DMS153 (cell line): ENCODE measurements at places on chromosomes 2 and 18.
A peak's percentile ranks its signal among the peaks of the same experiment; 100 is the strongest.

- DNase-seq, result no peak
These were observed 64.9 kb downstream of the DNMT3A start for GRCh38 chr2:25276569-25277465.

DNA sequence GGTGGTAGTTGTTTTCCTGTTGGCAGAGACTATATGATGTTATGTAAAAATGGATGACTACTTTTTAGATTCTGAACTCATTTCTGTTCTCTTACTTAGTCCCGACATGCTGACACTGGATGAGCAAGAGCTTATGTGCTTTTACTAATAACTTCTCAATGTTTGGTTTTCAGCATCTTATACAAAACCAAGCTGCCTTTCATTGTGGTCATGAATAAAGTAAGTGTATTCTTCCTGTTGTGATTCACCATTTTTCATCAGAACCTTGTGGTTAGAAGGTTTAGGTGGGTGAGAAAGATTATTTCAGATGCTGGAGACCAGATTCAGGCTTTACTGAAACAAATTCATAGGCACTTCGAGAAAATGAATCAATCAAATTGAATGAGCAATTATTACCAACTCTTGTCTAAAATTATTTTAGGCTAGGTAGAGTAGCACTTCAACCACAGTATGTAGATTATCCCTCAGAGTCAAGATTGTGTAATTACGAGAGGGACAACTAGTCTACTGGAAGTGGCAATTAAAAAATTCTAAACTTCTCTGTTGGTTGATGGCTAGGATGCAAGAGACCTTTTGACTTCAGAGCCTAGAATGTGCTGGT lies 9.3 kb downstream of the GPN1 start:
- DNase-seq, result no peak

DNA sequence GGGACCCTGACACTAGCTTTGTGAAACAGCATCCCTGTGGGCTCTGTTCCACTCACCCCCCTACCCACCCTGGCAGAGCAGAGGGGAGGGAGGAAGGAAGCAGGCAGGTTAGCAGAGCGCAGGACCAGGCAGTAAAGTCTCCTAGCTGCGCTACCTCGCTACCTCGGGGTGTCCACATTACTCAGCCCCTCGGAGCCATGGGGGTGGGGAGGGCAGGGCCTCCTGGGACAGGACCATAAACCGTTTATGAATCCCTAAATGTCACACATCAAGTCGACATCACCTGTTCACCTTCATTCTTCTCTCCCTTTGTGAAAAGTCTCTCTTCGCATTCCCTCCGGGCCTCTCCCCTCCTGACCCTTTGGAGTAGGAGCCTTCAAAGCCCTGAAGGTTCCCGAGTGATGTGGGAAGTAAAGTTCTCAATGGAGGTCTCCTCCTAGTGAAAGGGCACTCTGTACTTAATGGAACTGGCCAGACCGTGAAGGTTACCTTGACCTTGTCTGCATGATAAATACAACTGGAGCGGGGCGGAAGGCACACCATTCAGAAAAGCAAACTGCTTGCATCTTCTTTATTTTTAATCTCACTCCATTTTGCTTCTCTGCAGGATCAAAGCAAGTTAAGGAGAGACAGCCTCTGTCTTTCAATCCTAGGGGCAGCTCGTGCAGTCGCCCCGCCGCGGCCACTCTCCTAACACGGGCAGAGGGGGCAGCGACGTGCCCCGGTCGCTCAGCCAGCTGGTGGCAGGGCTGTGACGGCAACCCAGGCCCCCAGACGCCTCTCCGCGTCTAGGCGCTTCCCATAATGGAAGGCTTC lies 23.7 kb upstream of the SMAD7 start:
- no peak for DNase-seq

- DNase-seq, result no peak
These were observed 34.0 kb upstream of the PLA2R1 start for GRCh38 chr2:160096409-160096808.

DNA sequence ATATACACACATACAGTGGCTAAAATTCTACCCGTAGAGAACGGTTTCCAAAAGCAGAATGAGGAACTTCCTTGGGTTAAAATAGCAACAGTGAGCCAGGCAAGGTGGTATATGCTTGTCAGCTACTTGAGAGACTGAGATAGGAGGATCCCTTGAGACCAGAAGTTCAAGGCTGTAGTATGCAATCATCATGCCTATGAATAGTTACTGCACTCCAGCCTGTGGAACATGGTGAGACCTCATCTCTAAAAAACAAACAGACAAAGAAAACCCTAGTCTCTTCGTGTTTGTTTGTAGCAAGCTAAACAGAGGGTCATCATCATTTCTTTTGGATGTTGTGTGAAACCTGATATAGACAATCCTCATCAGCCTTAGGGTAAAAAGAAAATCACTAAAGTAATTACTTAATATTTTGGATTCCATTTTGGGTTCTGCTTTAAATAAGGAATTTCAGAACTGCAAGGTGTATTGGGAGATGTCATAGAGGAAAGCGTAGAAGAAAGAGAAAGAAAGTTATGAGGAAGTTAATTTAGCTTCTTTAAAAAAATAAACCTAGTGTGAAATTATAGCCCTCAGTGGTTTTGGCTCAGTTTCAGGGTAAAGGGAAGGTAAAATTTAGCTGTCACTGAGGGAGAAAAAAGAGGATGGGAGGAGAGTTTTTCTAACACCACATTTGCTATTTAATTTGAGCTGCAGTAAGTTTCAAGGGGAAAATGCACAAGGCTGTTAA lies 46.5 kb downstream of the PLEK start:
- DNase-seq, result no peak

GRCh38 chr2:164771897-164772296 lies 69.7 kb downstream of the COBLL1 start:
- DNase-seq, result peak; percentile 65

- no peak for DNase-seq
These were observed 36.4 kb upstream of the SLC14A1 start for GRCh38 chr18:45687621-45688020.

DNA sequence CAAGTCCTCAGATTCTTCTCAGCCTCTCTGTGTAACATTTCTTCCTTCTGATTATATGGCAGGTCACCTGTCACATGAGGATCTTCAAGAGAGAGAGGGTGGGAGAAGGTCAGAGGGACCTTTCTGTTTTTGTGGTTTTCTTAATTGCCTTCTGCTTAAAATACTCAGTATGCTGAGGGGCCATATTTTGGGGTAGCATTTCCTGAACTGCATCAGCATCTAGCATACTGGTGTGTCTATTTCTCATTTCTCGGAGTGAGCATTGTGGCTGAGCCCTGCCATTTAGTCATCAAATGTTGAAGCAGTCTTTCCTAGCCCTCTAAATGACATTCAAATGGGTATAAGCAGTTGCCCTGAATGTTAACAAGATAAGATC lies 162.7 kb downstream of the MYO3B start:
- no peak for DNase-seq

DNA sequence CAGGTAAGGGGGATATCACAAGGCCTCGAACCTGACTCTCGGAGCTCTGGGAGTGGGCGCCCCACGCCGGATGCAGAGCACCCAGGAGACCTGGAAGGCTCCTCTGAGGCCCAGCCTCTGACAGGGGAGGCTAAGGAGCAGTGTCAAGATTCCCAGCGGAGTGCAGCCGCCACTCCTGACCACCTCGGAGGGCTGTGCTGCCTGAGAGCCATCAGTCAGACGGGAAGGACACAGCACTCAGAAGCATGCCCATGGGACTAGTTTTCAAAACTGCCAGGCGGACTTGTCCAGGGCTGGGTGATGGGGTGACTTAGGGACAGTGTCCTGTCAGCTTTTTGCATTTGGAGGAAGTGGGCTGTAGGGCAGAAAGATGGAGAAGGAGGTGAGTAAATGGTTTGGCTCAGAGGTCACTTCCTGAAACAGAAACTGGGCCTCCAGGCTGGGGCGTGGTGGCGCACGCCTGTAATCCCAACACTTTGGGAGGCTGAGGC lies 34.6 kb upstream of the B3GNT7 start:
- DNase-seq, result no peak

GRCh38 chr2:79972661-79973060 lies 331.9 kb downstream of the LRRTM1 start:
- DNase-seq, result no peak

DNA sequence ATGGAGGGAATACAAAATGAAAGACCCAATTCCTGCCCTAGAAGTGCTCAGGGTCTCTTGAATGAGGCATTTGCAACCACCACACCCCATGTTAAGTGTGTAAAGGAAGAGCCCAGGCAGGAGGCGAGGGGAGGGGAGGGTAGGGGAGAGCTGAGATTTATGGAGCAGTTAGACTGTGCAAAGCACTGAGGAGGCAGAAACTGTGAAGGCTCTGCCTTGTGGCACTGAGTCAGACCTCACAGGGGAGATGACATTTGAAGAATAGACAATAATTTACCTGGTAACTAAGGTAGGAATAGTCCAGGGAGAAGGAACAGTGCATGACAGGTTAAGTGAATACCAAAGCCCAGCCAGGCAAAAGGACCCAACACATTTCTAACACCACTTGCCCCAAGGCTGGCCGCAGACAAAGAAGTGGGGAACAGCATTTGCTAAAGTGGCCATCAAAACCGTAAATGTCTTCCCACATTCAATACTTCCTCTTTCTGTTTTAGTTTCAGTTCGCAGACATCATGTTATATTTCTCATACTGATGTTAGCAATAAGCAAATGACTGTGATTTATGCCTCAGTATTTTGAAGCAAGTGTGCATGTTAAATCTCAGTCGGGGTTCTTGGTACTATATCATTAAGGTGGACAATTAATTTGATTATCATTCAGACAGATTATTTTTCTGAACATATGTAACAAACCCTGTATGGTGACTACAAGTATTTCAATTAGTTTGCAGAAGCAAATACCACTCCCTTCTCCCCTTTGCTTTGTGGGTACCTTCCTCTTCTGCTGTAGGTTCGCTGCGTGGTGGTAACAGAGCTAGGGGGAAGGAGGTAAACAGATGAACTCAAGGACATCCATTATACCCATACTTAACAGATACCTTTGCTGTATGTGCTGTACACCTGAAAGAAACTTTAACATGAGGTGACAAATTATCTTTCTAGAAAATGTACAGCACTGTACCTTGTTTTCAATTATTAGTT lies 27.5 kb downstream of the CDH20 start:
- DNase-seq, result no peak

GRCh38 chr2:37602702-37603101 lies 68.7 kb downstream of the CDC42EP3 start:
- no peak for DNase-seq

- no peak for DNase-seq
These were observed 287.5 kb upstream of the PARD3B start for GRCh38 chr2:204257781-204258180.

DNA sequence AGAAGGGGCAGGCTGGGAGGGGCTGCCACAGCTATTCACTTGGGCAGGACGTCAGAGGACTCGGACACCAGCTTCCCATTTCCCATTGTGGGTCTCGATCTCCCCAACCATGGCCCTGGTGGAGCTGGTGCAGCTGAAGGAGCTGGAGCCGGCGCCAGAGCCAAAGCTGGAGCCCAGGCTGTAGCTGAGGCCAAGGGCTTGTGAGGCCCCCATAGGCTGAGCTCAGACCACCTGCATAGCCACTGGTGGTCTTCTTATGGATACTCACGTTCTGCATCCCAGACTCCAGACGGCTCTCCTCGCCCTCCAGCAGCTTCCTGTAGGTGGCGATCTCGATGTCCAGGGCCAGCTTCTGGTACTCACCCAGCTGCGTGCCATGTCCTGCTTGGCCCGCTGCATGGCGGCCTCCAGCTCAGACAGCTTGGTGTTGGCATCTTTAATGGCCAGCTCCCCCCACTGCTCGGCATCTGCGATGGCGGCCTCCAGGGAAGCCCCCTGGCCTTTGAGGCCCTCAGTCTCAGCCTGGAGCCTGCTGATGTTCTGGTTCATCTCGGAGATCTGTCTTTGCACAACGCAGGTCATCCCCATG lies 6.0 kb upstream of the CDK5R2 start:
- no peak for DNase-seq

DNA sequence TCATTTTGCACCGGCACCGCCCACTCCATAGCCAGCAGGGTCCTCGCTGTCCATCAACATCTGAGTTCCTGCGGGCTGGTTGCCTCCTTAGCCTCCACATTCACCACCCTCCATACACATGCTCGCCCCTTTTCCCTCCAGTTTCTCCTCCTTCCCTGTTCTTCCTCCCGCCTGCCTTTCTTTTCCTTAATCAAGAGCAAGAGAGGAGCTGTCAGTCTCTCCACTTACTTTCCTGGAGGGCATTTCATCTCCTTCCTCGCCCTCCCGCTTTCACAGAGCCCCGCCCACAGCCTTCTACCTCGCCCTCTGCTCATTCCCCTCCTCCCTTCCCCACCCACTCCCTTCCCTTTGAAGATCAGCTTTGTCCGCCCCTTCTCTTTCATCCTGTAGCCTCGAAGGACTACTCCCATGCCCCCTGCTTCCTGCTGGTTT lies 13.8 kb upstream of the ZBTB7C start:
- DNase-seq, result no peak

DNA sequence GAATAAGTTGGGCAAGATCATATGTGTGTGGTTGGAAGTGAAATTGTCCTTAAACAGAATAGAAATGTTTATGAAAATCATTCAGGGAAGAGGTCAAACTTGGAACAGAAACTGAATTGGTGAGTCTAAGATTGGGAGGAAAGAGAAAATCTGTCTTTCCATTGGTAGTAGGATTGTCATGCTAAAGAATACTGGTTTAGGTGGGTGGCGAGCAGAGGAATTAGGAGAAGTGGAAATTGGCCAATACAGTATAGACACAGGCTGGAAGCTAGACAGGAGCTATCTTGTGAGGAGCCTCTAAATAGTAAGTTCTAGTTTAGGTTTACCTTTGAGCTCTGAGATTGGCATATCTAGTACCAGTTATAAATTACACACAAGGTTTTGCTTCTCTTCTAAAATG lies 80.9 kb upstream of the KYNU start:
- DNase-seq, result no peak

DNA sequence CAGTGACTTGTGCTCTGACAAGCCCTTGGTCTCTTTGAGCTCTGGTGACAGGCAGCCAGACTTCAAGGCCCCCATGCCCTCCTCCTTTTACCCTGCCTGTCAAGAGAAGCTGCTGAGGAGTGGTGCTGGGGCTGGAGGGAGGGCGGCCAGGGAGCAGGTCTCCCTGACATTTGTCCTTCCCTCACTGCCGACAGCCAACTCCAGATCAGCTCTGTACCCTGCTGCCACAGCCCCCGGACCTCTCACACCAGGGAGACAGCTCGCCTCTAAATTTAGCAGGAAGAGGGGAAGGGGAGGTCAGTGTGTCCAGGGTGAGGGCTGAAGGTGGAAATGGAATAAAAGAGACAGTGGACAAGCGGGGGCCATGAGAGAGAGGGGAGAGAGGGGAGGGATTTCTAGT lies 155.8 kb downstream of the TDRD15 start:
- DNase-seq, result no peak

DNA sequence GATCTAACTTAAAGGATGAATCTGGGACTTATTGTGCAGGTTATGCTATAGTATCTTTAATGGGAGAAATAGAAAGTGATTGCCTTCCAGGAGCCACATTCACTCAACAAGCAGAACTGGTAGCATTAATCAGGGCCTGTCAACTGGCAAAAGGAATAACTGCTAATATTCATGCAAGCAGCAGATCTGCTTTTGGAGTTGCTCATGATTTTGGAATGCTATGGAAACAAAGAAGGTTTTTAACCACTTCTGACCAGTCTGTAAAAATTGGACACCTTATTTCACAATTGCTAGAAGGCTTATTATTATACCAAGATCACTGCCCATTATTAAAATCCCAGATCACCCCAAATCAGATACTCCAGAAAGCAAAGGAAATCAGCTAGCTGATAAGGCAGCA lies 200.4 kb downstream of the MREG start:
- DNase-seq, result no peak
